ENCODE measurements at places on chromosomes 13 and 19.

DNA sequence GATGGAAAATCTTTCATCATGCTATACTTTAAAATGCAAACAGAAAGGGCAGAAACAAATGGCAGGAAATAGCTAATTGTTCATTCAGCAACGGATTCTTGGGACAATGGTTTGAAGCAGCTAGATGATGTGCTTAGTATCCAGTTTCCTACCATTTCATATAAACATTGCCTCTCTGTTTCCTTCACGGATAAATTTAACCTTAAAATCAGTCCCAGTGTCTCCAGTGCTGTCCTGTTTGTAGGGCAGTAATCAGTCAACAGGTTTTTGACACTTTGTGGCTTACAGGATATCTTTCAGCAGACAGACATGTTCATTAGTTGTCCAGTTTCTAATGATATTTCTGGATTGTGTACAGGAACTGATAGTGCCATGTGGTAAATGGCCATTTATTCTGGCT lies 24.7 kb upstream of the RB1 start:
- no peak for DNase-seq

DNA sequence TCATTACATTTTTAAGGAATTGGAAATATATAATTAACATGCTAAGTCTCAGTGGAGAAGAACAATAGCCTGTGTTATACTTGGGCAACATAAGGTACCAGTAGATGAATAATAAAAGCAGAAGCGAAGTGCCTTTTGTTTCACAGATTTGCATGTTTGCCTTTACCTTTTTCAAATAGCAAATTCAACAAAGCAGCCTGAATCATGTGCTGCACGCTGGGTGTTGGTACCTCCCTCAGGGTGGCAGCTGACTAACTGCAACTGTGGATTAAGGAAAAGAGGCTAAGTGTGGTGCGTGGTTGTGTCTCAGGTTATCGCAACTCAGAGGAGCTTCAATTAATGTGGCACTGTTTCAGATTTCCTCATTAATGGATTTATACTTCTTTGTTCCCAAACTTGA lies 189.0 kb downstream of the LMO7 start:
- DNase-seq = no peak

DNA sequence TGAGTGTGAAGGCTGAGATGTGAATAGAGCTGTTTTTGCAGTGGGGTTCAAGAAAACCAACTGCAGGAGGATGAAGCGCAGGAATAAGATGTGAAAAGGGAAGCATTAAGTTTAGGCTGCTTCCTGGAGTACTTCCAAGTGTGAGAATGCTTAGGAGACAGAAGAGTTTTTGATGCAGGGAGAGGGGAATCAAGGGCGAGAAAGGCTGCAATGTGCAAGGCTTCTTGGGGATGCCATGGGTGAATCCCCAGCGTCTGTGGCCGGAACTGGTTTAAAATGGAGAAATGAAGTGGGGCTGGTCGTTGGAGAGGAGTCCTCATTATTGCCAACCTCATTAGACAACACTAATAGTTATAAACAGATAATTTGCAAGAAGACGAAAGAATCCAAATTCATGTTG lies 764.9 kb downstream of the LIG4 start:
- no peak for DNase-seq

- no peak for DNase-seq
Measured at GRCh38 chr13:98885600-98885999, 92.3 kb downstream of the DOCK9 start.

GRCh38 chr13:111005364-111005763 lies 90.5 kb upstream of the ANKRD10 start:
- no peak for DNase-seq

DNA sequence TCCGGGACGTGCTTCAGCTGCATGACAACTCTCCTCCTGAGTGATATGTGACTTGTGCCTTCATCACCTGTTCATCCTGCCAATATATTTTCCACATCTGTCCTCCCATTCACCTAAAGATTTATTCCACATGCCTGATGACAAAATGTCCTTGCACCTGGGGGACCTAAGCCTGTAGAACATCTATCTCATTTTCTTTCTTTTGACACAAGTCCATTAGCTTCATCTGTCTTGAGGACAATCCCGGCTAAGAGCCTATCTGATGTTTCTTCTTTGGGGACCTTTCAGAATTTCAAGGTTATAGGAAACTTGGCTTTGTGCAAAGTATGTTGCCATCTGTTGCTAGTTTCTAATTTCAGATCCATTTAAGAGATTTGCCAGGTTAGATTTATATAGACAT lies 41.1 kb downstream of the ITGBL1 start:
- DNase-seq = no peak
